Osteocyte (in vitro differentiated cells): ENCODE measurements at places on chromosomes 12 and 14.
A peak's percentile ranks its signal among the peaks of the same experiment; 100 is the strongest.

GRCh38 chr14:20791187-20791586 is 10.1 kb downstream of the RNASE6 start:
- DNase-seq, result no peak

DNA sequence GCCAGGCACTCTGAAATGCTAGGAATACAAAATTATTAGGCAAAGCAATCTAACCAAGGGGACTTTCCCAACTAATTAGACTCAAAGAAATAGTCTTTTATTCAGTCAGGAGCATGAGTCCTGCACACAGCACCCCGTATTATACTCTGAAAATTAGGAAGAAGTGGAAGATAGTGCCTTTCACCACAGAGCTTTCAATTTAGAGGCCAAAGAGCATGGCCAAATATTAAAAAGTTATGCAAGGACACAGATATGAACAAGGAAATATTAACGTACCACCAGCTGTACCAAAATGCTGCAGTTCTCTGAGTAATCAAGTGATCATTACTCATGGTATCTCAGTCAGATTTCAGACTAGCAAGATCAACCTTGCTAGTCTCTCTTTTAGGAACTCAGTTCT is 22.6 kb upstream of the MDM2 start:
- DNase-seq, result no peak

GRCh38 chr12:56601503-56601902 is 28.6 kb downstream of the BAZ2A start:
- DNase-seq, result no peak

DNA sequence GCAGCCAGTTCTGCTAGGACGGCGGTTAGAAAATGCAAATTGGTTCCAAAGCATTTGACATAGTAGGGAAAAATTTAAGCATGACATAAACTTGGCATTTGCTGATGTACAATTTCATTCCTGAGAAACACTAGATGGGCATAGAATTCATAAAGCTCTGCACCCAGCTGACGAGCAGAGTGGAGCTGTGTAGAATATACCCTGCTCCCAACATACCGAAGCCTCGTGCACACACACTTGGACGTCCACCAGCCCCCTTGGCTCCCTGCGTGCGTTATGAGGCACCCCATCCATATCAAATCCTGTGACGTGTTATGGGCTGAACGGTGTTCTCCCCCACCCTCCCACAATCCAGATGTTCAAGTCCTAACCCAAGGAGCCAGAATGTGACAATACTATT is 65.4 kb downstream of the CLMN start:
- DNase-seq, result no peak

GRCh38 chr14:101833045-101833444 is 71.5 kb downstream of the PPP2R5C start:
- DNase-seq, result no peak

DNA sequence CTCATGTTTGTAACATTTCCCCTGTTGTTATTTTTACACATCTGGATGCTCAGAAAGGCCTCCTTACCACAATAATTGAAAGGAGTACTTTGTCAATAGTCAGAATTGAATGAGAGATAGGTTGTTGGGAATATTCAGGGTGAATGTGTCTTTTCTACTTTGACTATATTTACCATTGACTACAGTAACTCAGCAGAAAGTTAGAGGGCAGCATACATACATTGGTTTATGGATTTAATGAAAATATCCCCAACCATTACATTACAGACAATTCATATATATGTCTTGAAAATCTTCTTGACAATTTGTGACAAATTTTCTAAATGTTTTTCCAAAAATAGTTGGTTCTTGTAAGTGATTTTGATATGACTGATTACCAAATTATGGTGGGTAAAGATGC is 97.7 kb downstream of the NTS start:
- DNase-seq, result no peak

- no peak for DNase-seq
Observed at GRCh38 chr14:59217011-59217410, 28.5 kb downstream of the DAAM1 start.

DNA sequence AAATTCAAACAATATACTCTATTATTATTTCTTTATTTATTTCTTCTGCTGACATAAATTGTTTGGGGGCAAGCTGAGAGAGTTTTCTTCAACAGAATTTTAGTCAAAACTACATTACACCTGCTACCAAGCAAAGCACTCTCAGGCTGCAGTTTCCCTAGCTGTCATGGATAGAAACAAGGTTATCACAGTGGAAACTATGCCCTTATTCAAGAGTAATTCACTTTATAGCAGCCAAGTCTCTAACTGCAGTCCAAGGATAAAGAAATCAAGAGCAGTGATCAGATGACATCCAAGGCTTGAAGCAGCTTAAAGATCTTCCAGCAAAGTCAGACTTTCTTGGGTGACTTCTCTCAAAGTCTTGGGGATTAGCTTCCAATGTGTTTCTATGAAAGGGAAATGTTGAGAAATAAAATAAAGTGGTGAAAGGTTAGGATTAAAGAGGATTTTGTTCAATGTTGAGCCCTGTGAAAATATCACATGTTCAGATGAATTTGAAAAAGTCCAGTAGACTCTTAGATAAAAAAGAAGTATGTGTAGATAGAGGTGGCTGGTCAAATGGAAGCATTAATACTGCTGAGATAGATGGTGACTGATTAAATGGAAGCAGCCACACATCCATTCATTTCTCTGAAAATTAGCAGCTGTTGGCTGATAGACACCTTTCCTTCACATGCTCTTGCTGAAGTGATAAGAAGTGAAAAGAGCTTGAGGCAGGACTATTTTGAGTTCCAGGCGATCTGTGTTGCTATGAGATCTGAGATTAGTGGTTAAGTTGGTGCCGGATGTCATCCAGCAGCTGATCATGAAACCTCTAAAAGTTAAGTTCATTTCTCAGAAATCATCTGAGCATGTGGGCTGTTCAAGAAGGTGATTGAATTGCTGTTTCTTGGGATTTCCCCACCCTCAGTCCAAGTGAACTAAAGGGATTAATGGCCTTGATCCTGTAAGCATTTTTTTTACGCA is 257.8 kb upstream of the BTG1 start:
- DNase-seq, result no peak

GRCh38 chr14:66231820-66232219 is 254.4 kb upstream of the CCDC196 start:
- DNase-seq, result no peak

GRCh38 chr12:2338991-2339431 is 286.2 kb downstream of the CACNA1C start:
- DNase-seq, result no peak

DNA sequence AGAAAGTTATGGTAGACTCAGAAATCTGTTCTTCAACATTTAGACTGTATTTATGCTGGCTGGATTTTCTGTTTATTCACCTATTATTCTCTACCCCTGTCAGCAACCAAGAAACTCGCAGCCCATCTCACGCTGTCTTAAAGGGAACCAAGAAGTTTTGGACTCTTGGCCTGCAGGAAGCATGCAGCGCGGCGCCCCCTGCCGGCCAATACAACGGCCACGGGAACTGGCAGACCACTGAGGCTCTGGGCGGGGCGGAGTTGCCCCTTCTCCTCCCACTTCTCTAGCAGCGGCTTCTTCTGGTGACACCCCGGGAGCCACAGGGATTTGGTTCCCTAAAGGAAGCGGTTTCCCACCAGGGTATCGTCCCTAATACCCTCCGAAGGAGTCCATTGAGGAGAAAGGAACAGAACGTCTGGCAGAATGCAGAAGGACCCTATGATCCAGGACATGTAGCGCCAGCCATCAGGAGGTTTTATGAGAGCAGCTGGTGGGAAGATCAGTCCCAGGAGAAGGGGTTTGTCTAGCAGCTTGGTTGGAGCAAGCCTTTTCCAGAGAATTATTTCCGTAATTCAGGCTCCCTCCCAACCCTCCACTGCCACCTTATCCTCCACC is 21.0 kb upstream of the RNASE2 start:
- no peak for DNase-seq

GRCh38 chr12:10223208-10223607 is 10.5 kb downstream of the GABARAPL1 start:
- no peak for DNase-seq

GRCh38 chr14:101465795-101466448 is 95.4 kb upstream of the DIO3 start:
- peak; percentile 80 for DNase-seq

- no peak for DNase-seq
Observed at GRCh38 chr12:52382854-52383253, 2.6 kb downstream of the KRT84 start.

DNA sequence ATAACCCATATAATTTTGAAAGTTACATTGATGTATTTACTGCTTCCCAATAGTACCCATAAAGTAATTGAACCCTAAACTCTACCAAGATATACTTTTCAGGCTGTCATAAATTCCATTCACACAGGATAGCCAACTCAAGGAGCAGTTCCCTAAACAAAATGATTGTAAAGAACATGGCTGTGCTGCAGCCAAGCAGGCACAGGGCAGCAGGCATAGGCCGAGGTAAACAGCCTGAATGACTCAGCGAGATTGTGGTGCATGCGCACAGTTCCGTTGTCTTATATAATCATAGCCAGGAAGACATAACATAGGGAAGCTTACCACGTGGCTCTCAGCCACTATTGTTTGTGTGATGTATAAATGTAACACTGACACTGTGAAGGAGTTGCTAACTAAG is 344.9 kb downstream of the FSCB start:
- DNase-seq, result no peak

GRCh38 chr12:104686196-104686595 is 229.4 kb downstream of the CHST11 start:
- no peak for DNase-seq

DNA sequence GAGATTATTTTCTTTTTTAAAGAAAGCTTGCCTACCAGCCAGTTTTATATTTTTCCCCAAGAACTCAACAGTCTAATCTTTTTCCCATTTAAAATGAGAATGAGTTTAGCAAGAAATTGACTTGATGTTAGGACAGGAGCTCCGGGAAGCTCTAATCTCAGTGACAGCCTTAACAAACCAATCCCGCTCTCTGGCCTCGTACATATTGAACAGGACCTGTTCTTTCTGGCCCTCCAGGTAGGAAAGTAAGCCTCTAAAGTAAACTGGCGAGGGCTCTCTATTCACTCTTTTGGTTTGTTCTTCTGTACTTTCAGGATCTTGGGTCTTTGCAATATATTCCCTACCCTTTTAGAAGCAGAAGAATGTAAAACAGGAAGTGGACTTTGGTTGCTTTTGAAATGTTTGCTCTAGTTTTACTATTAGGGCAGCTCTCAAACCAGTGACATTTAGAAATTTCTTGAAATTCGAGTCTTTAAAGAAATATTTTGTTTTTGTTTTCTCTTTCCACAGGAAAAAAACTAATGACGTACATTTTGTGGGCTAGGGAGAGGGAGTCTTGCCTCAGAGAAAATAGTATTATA is 17.9 kb upstream of the NPAS3 start:
- DNase-seq, result no peak

- no peak for DNase-seq
Observed at GRCh38 chr12:2179953-2180736, 127.4 kb downstream of the CACNA1C start.

GRCh38 chr14:59565087-59565486 is 11.5 kb downstream of the CCDC175 start:
- DNase-seq, result no peak

DNA sequence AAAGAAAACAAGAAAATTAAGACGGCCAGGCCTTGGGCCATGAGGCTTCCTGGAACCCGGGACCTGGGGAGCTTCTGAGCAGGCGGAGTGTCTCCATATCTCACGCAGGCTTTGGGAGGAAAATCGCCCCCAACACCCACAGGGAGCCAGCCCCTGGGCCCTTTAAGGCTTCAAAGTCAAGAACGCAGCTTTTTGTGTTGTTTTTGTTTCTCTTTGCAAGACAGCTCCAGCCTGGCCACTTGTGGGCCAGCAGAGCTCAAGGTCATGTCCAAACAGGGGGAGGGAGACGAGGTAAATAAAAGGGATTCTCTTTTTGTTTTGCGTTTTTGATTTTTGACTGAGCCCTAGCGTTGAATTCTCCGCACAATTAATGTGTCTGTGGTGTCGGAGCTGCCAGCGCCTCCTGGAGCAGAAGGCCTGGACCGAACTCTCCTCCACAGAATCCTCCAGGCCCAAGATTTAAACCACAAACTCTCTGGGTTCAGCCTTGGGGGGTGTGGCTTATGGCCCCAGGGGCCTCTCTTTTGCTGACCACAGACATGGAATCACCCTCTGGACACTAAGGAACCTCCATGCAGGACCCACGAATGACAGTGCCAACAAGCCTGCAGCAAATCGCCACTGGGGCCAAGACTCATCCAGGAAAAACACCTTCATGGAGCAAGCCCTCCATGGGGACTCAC is 8.2 kb downstream of the SCARB1 start:
- no peak for DNase-seq

- DNase-seq, result no peak
Observed at GRCh38 chr12:106358396-106359241, 1.1 kb downstream of the POLR3B start.

DNA sequence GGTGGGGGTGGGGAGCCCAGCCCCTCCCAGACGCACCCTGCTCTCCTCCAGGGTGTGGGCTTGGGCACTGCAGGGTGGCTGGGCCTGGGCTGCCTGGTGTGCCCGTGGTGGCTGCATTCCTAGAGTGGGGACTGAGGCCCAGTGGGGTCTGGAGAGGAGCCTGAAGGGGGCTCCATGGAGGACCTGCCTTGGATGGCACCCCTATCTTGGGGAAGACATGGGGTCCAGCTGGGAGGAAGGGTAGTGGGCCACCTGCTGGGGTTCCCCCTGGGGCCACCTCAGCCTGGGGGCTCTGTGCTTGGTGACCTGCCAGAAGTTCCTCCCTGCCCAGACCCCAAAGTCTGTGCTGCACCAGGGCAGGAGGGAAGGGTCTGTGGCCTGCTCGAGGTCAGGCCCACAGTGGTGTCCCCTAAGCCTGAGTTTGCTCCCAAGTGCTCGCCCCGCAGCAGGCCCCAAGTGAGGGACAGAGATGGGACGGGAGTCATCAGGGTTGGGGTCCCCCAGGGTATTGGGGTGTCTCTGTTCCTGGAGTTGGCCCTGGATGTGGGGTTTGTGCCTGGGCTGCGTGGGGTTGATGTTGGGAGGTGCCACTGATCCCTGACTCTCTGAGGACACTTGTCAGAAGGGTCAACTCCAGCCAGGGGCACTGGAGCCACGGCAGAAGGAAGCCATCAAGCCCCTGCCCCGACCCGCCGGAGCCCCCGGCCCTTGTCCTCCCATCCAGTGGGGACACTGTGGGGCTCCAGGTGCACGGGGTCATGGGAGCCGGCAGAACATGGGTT is 382.9 kb downstream of the TMEM121 start:
- no peak for DNase-seq

GRCh38 chr12:90618586-90618985 is 336.4 kb downstream of the CCER1 start:
- no peak for DNase-seq

DNA sequence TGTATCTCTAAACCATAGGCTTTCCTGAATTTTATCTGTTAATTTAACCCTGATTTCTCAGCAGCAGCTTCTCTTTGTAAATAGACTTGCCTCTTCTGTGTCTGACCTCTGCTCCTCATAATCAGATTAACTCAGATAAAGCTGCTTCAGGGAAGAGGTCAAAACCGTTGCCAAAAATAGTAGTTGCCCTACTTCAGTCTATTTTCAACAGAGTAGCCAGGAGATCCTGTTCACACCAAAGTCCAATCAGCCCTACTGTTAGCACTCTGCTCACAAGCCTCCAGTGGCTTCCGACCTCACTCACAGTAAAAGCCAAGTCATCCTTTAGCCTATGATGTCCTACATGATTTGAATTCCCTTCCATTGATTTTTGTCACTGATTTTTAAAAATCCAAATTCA is 258.4 kb downstream of the PPFIA2 start:
- no peak for DNase-seq
